NCI-H2171 (cell line): ENCODE measurements at places on chromosomes 6 and 20.

GRCh38 chr6:10073341-10073740, 341.5 kb downstream of the TFAP2A start:
- DNase-seq, result no peak

GRCh38 chr6:125738276-125738675, 11.2 kb upstream of the HEY2 start:
- no peak for DNase-seq

DNA sequence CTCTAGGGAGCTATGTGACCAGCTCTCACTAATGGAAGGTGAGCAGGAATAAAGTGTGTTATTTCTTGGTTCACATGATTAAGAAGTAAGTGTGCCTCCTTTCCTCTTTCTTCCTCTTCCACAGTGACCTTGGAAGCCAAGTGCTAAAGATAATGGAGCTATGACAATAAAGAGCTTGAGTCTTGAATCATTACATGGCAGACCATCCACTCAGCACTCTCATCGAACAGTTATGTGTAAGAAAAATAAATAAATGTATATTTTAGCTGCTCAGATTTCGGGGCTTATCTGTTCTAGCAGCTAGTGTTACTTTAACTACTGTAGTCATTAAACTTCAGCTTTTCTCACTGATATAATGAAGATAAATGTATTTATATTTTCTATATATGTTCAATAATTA, 72.9 kb downstream of the HDGFL1 start:
- DNase-seq, result no peak

GRCh38 chr6:5379647-5380242, 118.4 kb downstream of the FARS2 start:
- DNase-seq, result no peak

DNA sequence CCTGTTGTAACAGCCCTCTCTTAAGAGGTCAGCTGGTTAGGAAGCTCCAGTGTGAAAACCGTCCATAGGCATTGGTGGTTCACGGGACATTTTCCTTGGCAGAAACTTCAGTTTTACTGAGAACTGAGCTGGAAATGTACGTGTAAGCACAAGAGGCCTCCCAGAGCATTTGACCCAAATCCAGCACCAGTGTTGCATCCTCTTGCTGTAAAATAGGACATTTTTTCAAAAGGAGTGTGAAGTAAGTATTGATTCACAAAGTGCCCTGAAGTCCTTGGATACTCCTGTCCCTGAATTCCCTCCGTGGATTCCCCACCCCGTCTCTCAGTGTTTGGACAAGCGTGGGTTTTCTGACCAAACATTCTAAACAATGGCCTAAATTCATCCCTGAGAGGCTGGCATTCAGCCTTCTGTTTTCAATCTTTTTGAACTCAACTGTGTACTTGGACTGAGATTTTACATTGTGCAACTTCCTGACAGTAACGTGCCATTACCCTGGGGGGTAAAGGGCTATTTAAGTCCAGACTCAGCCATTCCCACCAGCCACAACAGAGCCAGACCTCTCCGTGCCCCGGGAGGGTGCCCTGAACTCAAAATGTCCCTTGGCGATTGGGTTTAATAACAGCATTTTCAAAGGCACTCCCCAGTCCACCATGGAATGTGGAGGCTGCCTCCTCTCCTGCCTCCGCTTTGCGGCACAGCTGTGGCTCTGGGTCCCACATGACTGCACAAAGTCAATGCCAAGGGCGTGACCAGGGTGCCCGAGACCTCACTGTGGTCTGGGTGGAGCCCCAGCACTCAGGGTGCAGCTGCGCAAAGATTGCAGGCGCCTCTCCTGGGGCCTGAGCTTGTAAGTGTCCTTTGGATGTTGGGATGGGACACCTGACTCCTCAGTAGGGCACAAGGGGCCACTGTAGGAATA, 92.7 kb upstream of the AFDN start:
- DNase-seq, result no peak

DNA sequence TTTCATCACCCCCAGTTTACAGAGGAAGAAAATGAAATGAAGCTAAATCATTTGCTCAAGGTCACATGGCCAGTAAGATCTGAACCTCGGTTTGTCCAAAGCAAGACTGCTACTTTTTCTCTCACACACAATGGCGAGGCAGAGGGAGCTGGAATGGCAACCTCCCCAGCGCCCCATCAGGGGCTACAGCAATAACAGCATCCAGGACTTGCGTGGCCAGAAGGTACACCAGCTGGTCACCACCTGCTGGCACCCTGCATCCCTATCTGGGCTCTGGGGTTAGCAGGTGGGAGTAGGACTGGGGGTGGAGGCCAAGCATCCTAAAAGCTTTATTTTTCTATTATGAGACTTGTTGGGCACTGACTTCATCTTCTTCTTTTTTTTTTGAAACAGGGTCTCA, 41.3 kb downstream of the TTI1 start:
- DNase-seq, result no peak

GRCh38 chr20:9578594-9578993, 64.2 kb downstream of the LAMP5 start:
- DNase-seq, result no peak

GRCh38 chr20:52031563-52032303, 159.8 kb downstream of the ZFP64 start:
- no peak for DNase-seq

- DNase-seq, result no peak
Measured at GRCh38 chr6:35919085-35919826, 1.6 kb downstream of the SRPK1 start.

GRCh38 chr6:72643214-72643613, 21.4 kb downstream of the KCNQ5 start:
- DNase-seq, result no peak

- DNase-seq, result no peak
Measured at GRCh38 chr20:19018881-19019280, 193.6 kb upstream of the SLC24A3 start.

GRCh38 chr6:12065321-12066140, 53.4 kb downstream of the HIVEP1 start:
- no peak for DNase-seq

DNA sequence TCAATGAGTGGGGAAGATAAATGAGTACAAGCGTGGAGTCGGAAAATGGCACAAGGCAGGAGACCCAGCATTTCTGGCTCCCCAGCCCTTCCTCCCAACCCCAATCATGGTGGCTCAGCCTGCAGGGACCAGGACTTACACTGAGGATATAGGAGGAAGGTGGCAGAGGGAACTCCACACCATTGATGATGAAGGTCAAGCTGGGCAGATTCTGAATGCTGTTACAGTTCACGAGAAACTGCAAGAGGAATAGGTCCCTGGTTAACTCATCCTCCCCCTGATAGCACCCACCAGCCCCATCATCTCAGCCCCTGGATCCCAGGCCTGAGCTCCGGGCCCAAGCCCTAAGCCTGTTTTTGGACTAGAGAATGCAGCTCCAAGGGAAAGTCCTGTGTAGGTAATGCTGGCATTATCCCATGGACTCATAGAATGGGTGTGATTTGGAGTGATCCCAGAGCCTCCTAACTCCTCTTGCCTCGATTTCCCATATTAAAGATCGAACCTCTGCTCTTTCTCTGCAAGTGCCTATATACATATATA, 2.3 kb upstream of the TFEB start:
- DNase-seq, result no peak

DNA sequence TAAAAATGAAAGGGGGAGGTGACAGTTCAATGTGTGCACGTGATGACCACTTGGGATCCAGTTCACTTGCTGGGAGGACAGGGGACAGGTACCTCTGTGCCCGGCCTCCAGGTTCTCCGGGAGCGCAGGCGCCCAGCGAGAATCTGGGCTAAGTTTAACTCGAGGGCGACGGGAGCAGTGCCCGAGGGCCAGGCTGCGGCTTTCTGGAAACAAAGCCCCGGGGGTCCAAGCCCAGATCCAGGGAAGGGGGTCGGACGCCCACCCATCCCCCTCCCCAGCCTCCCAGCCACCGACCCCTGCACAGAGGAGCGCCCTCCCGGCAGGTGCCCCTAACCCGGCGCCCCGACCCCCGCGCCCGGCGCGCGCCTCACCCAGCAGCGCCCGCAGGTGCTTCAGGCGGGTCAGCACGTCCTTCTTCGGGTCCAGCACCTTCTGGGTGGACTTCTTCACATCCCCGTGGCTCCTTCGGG, 405 bp downstream of the RALGAPA2 start:
- peak; percentile 18 for DNase-seq

DNA sequence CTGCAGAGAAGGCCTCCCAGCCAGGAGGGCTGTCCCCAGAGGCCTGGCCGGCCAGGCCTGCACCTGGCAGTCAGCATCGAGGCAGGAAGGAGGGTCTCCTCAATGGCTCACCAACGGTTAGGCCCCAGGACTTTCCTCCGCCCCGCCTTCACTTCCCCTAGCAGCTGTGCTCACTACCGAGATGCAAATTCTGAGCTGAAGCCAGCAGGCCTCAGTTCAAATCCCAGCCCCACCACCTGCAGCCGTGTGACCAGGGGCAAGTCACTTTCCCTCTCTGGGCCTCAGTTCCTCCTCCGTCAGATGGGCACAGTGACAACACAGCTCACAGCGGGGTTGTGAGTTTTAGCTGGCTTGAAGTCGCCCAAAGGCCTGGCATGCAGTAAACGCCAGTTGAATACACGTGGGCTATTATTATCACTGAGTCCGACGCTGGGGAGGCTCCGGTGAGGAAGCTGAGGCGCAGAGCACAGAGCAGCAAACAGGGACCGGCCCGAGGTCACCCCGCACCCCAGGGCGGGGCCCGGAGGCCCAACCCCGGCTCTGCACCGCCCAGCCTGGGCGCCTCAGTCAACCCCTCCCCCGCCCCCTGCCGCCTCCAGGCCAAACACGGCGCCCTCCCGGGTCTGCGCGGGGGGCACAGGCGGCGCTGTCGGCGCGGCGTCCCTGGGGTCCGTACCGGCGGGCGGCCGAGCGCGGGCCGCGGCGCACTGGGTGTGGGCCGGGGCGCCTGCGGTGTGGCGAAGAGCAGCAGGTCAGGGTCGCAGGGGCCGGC, 671 bp downstream of the E2F1 start:
- DNase-seq, result no peak

- DNase-seq, result no peak
Measured at GRCh38 chr20:48096957-48097890, 311.9 kb upstream of the SULF2 start.
